ENCODE measurements at places on chromosomes 16 and 17.

- no peak for DNase-seq
Observed at GRCh38 chr16:12758031-12758669, 45.5 kb downstream of the CPPED1 start.

DNA sequence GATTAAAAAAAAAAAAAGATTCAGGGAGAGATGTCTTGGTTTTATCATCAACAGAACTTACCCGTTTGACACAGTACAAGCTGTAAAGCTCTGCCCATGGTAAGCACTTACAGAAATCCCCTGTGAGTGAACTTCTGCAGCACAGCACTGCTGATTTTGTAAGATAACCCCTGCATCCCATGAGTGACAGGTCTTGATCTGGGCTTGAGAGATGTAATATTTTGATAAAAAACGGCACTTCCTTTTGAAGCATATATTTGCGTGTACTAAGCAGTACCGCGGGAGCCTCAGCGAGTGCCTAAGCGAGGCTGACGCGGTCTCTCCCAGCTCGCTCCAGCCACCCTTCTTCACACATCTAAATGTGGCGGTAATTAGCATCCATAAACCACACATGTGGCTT is 50.5 kb downstream of the IKZF3 start:
- DNase-seq, result no peak

- no peak for DNase-seq
Observed at GRCh38 chr17:7862692-7863437, 5.1 kb downstream of the CYB5D1 start.

DNA sequence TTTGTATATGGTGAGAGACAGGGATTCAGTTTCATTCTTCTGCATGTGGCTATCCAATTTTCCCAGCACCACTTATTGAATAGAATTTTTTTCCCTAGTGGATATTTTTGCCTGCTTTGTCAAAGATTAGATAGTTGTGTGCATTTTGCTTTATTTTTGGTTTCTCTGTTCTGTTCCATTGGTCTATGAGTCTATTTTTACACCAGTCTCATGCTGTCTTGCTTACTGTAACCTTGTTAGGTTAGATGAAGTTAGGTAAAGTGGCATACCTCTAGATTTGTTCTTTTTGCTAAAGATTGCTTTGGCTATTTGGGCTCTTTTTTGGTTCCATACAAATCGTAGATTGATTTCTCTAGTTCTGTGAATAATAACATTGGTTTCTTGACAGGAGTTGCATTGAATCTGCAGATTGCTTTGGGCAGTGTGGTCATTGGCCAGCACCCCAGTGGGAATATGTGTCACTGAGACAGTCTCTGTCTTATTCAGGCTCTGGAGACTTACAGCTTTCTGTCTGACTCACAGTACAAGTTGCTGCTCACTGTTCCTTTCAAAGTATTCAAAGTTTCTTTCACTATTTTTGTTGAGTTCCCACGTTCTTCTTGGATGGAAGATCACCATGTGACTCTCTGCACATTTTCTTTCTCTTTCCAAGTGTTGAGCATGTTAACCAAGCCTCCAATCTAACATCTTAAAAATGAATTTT is 709.1 kb downstream of the CDH11 start:
- no peak for DNase-seq

- DNase-seq, result no peak
Observed at GRCh38 chr16:1158456-1159324, 5.8 kb downstream of the CACNA1H start.

GRCh38 chr17:59756236-59756818 is 48.9 kb downstream of the VMP1 start:
- no peak for DNase-seq

- no peak for DNase-seq
Observed at GRCh38 chr17:55986817-55987216, 166.5 kb upstream of the ANKFN1 start.
